HS-5 (cell line): ENCODE measurements at places on chromosomes 3 and 15.
A peak's percentile ranks its signal among the peaks of the same experiment; 100 is the strongest.

- no peak for DNase-seq
Measured at GRCh38 chr15:62559381-62559733, 394.3 kb upstream of the C2CD4B start.

- DNase-seq, result no peak
Measured at GRCh38 chr3:148372206-148372875, 325.4 kb upstream of the AGTR1 start.

- DNase-seq, result no peak
Measured at GRCh38 chr3:13119471-13120220, 46.4 kb upstream of the IQSEC1 start.

DNA sequence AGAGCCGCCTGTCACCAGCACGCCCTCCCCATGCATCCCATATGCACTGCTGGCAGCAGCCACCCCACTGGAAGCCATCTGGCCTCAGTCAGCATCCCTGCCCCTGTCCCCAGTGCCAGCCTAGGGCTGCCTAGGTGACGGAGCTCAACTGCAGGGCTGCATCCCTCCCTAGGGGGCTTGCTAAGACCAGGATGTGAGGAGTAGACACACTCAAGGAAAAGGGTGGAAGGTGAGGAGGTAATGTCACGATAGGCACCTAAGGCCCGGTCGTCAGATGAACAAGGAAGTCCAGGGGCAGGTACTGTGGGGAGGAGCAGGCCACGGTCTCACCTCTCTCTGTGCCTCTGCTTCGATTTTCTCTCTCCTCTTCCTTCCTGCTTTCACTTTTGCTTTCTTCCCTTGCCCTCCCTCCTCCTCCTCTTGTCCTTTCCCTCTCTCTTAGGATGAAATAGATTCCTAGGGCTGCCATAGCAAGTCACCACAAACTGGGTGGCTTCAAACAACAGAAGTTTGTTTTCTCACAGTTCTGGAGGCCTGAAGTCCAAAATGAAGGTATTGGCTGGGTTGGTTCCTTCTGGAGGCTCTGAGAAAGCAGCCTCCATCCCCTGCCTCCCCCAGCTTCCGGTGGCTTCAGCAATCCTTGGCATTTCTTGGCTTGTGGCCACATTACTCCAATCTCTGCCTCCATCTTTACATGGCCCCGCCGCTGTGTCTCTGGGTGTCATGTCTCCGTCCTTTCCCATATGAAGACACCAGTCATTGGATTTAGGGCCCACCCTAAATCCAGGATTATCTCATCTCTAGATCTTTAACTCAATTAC is 298.3 kb downstream of the SHQ1 start:
- no peak for DNase-seq

DNA sequence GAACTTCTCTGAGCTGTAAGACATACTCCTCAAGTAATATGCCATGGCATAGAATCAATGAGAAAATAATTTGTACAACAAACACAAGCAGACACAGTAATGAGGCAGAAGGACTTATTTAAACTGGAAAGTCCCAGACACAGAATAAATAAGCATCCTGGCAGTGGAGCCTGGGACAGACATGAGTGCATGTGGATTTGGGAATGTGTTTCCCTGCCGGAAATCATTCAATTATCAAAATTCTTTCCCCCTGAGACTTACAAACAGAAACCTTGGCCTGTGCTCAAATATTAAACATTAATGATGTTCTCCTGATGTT is 520.1 kb downstream of the ROBO1 start:
- no peak for DNase-seq

DNA sequence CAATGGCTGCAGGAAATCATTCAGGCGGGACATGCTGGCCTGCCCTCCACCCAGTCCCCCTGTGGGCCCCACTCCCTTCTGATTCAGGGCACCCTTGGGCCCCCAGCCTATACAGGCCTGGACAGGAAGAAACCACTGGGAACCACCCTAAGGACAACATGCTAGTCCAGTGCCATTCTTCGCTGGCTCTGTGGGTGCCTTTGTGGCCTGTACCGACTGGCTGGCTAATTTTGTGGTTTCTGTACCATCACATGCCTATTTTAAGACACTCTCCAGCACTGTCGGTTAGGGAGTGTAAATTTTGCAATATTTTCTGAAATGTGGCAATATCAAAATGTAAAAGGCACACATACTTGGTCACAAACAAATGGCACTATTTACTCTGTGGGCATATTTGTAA is 61.4 kb upstream of the POLG start:
- DNase-seq, result no peak

- no peak for DNase-seq
Measured at GRCh38 chr3:137035631-137036030, 77.8 kb downstream of the IL20RB start.

GRCh38 chr15:94052711-94053110 is 178.7 kb upstream of the MCTP2 start:
- no peak for DNase-seq

- DNase-seq, result peak; percentile 98
Measured at GRCh38 chr3:141407047-141407446, 38.7 kb downstream of the ZBTB38 start.

DNA sequence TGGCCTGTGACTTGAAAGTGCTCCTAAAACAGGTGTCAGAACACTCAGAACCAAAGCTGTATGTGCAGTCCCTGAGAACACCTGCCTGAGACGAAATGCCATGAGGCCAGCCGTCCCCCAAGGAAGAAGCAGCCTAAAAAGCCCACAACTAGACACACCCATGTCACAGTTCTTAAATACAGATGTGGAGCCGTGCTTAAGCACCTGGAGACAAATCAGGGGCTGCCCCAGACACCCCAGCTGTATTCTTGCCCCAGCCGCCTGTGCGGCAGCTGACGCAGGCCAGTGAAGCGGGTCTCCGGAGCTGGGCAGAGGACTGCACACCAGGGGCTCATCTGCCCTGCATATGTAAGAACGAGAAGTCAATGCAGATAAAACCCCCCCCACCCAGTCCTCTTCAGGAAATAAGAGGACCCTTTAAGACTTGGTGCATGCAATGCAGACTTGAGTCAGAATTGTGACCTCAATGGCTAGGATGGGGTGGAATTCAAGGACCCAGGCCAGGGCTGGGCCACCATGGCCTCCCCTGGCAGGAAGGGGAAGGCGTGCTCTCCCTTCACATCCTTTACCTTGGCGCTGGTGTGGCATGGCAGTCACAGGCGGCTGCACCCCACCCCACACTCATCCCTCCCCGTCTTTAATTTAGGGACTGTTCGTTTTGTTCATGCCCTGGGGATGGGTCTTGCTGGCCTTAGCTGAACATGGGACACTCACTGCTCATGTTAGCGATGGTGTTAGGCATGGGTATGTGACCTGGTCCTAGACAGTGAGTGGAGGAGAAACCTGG is 27.7 kb upstream of the PLXNA1 start:
- DNase-seq, result no peak

- no peak for DNase-seq
Measured at GRCh38 chr3:131728898-131729642, 226.3 kb upstream of the MRPL3 start.

DNA sequence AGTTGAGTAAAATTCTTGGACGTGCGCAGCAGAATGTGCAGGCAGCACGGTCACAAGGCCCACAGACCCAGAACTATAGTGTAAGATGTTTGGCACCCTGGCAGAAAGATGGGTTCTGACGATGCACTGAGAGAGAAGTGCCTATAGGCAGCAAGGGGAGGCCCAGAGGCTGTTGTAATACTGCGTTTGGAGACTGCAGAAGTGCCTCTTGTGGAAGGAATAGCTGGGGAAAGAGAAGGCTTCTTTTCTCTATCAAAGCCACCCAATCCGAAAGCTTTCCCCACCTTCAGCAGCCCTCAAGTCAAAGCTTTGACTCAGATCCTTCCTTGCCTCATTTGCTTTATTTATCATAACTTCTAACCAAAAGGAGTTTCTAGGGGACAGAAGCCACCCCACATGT is 5.2 kb upstream of the SIN3A start:
- DNase-seq, result no peak

GRCh38 chr3:190863119-190863465 is 598 bp upstream of the GMNC start:
- DNase-seq, result no peak

DNA sequence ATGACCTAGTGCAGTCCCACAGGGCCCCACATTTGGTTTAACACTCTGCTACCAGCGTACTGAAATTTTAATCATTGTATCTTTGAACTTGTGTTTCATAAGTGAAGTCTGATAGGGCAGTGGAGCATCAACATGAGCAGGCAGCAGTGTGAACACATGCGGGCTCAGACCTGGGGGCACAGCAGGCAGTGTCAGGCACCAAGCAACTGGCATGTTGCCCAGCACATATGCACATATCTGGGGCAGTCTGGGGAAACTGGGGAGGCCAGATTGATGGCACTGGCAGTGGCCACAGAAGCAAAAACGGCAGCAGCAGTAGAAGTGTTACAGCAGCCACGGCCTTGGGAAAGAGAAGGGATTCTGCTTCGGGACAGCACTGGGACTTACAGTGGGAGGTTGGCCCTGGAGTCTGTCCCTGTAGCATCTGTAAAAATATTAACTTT is 353.9 kb upstream of the KCNMB2 start:
- no peak for DNase-seq

DNA sequence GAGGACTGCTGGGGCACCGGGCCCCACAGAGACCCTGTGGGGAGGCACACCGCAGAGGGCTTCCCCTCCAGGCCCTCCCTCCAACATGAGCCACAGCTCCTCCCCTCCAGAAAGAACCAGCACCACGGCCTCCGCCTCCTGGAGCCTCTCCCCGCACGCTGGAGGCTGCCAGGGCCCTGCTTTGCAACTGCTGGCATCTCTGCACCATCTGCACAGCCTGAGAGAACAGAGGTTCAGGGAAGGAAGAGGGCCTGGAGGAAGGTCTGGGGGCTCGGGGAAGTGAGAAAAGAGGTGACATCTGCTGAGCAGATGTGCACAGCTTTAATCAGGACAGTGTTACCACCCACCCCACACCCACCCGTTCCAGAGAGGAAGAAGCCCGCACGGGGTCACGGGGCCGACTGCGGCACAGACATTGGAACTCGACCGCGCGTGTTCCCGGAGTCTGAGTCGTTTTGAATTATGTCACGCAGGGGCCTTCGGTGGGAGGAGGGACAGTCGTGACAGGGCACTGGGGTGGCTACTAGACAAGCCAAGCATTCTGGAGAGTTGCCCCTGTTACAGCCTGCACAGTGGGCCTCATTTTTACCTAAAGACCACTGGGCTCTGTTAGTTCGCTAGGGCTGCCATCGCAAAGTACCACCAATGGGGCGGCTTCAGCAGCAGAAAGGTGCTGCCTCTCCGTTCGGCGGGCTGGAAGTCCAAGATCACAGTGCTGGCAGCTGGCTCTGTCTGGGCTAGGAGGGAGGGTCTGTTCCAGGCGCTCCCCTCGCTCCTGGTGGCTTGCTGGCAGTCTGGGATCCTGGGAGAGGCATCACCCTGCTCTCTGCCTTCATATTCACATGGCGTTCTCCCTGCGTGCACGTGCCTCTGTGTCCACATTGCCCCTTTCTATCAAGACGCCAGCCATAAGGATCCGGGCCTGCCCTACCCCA is 194.8 kb downstream of the XXYLT1 start:
- no peak for DNase-seq

GRCh38 chr3:98770261-98771039 is 7.3 kb downstream of the ST3GAL6 start:
- no peak for DNase-seq

GRCh38 chr3:133276594-133276993 is 123.3 kb upstream of the BFSP2 start:
- DNase-seq, result no peak

DNA sequence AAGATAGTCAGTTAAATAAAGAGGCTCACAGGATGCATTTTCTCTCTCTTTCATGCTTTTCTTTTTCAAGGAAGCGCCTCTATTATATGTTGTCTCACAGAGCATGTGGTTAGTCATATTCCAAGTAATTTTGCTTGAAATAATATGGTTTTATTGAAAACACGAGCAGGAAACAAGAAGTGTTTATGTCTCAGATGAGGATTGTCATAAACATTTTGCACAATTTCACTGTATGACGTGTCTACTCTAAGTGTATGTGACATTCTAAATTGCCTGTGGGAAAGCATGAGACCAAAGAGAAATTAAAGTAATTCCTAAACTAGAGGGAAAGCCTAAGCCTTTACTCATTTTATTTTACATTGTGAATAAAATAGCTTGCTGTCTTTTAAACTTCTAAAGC is 818.6 kb downstream of the EPHA3 start:
- DNase-seq, result no peak

DNA sequence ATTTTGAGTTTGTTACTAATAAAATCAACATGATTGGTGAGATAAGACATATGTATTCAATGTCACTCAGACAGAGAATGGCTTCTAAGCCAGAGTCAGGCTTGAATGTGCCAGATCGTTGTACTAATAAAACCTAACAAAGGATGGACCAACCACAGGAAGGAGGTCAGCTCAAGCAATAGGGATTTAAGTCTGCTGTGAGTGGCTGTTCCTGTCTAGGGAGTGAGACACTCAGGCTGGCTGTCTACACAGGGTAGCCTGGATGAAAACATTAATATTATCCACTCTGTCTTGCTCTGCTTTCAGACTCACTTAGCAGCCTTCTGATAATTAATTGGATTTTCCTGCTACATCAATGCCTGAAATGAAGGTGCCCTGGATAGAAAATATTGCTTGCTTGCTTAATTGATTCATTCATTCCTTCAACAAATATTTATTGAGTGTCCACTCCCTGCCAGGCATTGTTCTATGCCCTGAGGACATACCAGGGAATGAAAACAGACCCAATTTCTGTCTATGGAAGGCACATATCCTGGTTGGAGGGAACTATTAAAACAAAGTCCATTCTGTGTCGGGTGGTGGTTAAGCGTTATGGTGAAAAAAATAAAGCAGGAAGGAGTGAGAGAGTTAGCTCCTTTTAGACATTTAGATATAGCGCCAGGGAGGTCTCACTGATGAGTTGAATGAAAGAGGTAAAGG is 239.4 kb downstream of the CHST2 start:
- no peak for DNase-seq

DNA sequence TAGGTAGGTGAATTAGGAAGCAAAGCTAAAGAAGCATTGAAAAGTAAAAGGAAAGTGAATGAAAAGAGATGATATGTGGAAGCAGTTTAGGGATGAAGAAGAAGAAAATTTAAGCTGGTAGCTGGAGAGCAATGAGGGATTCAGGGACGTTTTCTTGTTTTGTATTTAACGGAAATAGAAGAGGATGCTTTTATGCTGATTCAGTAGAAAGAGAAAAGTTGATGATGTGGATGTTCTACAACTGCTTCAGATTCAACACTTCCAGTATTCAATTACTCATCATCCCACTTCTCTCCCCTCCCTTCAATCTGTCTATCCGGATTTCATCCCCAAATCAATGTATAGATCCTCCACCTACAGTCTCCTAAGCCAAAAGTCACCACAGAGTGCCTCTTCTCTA is 448.2 kb upstream of the CCDC54 start:
- DNase-seq, result no peak

- DNase-seq, result no peak
Measured at GRCh38 chr3:51384055-51384725, 901 bp upstream of the MANF start.

DNA sequence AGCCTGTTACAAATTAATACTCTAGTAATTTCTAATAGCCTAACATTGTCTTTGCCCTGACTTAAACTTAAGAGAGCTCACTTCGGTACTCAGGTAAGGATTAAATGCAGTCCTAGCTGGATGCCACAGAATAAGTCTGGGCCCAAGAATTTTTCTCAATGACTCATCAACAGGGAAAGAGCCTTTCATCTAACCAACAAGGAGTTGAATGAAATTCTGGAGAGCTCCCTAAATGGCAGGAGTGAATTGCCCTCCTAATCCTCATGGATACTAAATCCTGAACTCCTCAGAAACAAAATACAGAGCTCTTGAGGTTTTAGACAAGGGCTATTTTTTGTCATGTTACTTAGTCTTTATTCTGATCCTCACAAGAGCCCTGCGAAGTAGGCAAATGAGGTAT is 159.5 kb downstream of the PLCH1 start:
- DNase-seq, result no peak

GRCh38 chr3:172167892-172168648 is 128.7 kb downstream of the FNDC3B start:
- DNase-seq, result no peak

- no peak for DNase-seq
Measured at GRCh38 chr3:10745392-10745791, 70.6 kb upstream of the SLC6A11 start.
